ENCODE measurements at places on chromosomes 2 and 18.

DNA sequence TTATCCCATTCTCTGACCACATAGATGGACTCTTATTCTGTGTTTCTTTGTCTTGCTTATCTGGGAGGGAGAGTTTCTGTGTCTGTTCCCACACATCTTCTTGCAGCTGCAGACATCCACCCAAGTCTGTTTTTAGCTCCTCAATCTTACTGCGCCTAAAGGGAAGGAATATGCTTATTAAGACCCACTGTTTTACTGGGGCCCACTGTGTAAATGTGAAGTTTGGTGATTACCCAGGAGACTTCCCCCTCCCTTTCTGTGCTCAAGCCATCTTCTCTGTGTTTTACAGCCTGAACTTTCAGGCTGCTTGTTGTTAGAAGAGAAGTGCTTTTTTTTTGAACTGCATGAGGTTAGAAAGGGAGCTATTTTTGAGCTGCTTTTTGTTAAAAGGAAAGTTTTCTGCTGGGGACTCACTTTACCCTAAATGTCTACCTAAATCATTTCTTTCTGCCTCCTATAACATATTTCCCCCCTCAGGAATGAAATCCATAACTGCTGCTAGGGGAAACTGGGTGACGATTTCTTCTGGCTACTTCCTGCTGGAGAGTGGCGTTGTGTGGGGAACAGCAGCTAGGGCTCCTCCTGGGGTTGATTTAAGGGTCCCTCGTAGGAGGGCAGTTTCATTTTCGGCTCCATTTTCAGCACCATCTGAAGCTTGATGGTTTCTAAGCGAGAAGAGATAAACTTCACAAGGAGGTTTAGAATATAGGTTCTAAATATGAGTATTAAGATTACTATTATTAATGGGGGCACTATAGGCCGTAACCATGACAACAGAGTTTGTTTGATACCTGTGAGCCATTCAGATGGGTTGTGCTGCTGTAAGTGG, 39.5 kb upstream of the GMCL1 start:
- no peak for DNase-seq

DNA sequence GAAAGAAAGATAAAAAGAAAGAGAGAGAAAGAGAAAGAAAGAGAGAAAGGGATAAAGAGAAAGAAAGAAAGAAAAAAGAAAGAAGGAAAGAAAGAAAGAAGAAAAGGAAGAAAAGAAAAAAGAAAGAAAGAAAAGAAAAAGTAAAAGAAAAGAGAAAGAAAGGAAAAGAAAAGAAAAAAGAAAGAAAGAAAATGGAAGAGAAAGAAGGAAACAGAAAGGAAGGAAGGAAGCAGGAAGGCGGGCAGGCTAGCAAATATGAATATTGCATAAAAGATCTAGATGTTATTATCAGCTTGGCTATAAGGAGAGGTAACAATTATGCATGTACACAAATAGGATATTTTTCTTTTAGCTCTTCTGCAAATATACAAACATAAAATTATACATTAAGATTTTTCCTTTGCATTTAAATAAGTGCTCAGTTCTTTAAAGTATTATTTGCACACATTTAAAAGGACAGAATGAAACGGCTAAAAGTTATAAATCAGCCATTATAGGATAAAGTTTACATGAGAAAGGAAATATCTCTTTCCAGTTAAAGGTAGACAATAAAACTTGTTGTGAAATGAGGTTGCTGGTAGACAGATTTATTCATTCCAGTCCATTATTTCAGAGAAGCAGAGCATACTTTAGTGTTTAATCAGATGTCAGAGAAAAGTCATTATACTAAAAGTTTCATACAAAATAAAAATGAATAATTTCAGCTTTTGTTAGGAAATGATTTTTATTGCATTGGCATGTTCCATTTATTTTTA, 511.4 kb downstream of the KCNJ3 start:
- no peak for DNase-seq

DNA sequence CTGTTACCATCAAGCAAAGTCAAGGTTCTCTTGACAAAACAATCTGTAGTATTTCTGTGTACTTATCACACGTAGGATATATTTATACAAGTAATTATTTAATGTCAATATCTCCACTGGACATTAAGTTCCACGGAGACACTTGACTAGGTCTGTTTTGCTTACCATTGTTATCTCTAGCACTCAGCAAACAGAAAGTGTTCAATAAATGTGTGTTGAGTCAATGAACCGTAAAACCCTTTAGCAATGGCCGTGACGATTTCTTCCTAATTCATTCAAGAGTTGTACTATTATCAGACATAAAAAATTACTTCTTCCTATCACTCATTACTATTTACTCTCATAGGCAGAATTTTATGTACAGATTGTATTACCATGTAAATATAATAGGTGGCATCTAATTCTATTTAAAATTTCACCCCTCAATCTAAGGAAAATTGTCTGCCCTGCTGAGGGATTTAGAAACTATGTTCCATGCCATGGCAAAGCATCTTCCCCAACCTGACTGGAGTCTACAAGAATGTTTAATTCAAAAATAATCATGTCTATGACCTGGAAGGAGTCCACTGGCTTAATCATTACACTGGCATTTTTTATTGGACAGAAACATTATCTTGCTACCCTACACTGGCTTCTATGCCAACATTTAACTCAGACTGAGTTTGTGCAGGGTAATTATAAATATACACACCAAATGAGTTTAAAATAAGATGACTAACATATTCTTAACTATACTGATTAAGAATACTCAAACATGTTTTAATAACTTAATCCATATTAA, 301.9 kb downstream of the ZEB2 start:
- no peak for DNase-seq

- no peak for DNase-seq
These were observed 85.3 kb upstream of the GALNT5 start for GRCh38 chr2:157172239-157172638.

GRCh38 chr2:100130595-100131391, 11.6 kb downstream of the AFF3 start:
- no peak for DNase-seq

- DNase-seq: no peak
These were observed 917.0 kb upstream of the PIK3C3 start for GRCh38 chr18:41038071-41038470.

DNA sequence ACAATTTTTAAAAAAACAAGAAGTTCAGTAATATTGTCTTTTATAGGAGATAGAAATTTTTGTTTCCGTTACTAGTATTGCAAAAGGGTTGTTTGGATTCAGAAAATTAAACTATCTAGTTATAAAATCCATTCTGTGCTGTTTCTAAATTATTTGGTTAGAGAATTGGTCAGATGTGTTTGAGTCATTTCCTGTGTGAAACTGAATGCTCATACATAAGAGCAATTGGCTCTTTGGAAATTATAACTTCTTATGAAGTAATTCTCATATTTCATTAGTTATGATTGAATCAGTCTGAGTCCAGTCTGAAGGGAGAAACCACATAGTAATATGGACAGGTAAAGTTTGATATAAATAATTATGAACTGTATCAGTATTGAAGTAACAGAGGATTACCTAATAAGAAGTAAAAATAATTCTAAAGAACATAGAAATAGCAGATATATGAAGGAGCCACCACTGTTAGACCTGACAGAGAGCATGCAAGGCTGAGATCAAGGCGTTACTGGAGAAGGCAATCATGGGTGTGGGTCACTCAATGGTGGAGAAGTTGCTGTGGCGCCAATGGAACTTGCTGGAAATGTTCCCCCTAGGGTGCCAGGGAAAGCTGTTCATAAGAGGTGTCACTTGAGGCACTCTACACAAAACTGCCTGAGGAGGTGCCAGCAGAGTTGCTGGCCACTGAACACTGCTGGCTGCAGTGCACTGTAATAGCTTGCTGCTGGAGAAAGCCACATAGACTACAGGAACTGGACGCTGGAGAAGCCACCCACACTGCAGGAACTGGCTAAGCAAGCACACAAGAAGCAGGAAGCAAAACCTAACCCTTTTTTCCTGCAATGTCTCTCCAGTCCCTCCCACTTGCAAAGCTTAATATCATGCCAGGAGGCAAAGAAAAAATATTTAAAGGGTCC, 18.0 kb upstream of the FAP start:
- DNase-seq: no peak

DNA sequence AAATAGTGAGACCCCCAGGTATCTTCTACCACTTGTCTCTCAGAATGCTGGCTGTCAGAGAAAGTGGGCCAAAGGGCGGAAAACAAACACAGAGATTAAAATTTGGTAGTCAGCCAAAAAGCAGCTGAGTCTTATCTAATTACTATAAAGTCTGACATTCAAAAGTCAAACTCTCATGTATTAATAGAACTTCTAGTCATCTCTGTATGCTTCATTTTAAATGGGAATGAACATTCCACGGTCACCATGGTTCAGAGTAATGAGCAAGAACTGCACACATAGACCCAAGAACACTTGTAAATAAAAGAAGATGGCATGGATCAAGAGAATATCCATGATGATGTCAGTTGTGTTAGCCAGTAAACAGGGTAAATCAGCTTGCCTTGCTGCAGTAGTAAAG, 1267.0 kb upstream of the CHAC2 start:
- no peak for DNase-seq

DNA sequence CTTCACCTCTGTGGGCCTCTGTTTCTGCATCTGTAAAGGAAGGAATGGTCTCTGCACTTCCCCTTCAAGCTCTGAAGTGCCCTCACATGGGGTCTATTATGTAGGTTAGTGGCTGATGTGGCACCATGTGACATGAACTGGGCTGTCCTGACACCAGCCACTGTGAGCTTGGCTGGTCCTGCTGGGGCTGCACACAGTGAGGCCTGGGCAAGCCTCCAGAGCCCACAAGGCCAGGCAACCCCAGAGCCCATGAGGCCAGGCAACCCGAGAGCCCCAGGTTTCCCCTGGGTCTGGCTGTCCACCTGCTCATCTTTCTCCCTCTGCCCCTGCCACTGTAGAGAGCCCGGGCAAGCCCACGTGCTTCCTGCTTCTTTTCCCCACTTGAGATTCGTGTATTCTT, 150.1 kb upstream of the SMAD2 start:
- DNase-seq: no peak

DNA sequence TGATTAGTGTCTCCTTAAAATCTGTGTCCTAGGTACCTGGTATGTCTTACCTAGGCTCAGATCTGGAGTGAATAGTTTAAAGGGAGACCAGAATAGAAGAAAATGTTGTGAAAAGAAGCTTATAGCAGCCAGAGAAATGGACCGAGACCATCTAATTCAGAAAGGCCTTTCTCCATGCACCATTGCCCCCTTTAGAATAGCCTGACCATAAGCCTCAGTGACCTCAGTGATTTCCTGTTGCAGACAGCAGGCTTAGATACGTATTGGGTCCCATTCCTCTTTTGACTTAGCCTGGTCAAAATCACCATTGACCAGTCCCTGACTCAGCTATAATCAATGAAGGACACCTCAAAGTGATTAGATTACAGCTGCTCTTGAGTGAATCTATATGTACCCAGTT, 690.7 kb upstream of the KLHL29 start:
- DNase-seq: no peak

- no peak for DNase-seq
These were observed 544 bp downstream of the EVA1A start for GRCh38 chr2:75560022-75560767.

DNA sequence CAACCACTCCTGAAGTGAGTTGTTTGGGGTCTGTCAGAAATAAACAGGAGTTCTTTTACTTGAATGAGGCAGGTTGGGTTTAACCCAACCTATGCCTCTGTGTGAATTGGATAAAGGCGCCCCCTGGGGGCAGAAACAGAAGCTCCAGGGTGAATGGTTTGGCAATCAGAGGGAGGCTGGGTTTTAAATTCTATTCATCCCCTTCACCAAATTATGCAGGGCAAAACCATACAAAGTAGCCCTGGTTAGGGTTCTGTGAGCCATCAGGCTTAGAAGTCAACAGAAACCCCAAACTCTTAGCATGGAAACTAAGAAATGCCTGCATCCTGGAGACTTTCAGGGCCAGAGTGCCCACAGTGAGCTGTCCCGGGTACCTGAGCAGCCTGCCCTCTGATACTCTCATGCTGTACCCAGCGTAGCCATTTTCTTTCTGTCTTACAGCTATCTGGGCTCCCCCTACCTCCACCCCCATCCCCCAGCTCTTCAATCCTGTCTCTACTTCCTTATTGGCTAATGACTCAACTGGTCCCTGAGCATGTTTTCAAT, 241.5 kb downstream of the ICOS start:
- peak; percentile 42 for DNase-seq

GRCh38 chr2:136212426-136213378, 94.8 kb upstream of the CXCR4 start:
- DNase-seq: no peak

DNA sequence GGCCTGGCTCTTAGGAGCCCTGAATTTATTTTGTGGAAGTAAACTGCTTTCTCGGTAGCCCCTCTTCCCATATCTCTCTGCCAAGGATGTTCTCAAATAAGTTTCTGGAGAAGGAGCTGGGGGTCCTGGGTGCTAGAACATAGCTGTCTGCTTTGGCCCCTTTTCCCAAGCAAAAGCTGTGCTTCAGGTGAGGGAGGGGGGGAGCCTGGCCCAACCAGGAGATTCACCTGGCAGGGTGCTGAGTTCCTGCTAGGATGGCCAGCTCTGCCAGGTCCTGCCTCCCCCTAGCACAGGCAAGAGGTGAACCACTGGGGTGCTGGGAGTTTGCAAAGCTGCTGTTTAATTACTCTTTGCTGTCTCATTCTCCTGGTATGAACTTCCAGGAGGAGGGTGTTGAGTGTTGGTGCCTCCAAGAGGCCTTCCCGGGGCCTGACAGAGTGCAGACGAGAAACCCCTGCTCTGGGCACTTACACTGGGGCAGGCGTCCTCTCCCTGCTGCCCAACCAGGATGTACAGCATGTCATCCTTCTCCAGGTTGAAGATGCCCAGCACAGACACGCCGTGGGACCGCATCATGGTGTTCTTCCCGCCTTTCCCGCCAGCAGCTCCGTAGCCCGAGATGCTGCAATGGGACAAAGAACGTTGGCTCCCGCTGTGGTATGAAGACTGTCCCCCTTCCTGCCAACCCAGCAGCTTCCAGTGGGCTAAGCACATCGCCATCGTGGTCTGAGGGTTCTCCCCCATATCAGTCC, 124.2 kb downstream of the CLIP4 start:
- DNase-seq: no peak

DNA sequence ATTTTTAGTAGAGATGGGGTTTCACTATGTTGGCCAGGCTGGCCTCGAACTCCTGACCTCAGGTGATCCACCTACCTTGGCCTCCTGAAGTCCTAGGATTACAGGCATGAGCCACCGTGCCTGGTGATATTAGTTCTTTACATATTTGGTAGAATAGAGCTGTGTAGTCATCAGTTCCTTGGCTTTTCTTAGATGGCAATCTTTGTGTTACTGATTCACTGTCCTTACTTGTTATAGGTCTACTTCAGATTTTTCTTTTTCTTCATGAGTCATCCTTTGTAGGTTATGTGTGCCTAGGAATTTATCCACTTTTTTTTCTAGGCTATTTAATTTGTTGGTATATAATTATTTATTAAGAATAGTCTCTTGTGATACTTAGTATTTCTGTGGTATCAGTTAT, 30.3 kb upstream of the ZSWIM2 start:
- DNase-seq: no peak

- no peak for DNase-seq
These were observed 37.8 kb upstream of the ZNF397 start for GRCh38 chr18:35203067-35203466.

- DNase-seq: no peak
These were observed 19.2 kb downstream of the POU3F3 start for GRCh38 chr2:104872866-104873688.

- no peak for DNase-seq
These were observed 29.7 kb upstream of the PSME4 start for GRCh38 chr2:54000524-54000923.

GRCh38 chr2:115976916-115977315, 1534.5 kb downstream of the DPP10 start:
- DNase-seq: no peak

Measured in stimulated activated CD8-positive, alpha-beta memory T cell treated with anti-CD3 and anti-CD28 coated beads, Interleukin-4, amount 100 ng/mL, for 1 hour (primary cell).